ENCODE measurements at places on chromosomes 13 and 19.

DNA sequence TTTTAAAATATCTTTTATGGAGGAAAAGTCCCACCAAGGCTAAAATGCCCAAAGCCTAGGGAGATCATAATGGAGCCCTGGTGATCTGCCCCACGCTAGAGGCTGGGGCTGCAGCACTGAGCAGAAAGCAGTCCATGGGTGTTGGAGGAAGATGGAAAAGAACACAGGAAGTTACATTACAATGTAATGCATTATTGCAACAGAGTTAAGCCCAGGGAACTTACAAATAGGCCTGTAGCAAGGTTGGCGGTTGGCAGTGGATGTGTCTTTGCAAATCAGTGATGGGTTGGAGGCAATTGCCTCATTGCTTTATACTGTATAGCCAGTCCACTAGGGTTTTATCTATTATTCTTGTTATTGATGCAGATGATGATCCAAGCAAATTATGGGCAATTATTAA lies 399.9 kb downstream of the NDFIP2 start:
- no peak for DNase-seq

DNA sequence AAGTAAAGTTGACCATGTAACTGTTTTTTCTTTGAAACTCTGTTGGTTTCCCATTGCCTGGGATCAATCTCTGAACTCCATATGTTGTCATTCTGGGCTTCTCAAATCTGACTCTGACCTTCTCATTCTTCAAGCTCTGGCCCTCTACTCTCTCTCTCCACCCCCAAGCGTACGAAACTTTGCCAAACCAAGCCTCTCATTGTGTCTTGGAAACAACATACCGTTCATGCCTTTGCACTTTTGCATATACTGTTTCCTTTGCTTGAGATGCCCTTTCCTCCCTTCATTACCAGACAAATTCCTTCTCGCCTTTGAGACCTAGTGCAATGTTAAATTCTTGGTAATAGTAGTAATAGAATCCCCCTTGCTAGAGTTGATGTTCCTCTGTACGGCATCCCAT lies 113.7 kb downstream of the OLFM4 start:
- DNase-seq: no peak

DNA sequence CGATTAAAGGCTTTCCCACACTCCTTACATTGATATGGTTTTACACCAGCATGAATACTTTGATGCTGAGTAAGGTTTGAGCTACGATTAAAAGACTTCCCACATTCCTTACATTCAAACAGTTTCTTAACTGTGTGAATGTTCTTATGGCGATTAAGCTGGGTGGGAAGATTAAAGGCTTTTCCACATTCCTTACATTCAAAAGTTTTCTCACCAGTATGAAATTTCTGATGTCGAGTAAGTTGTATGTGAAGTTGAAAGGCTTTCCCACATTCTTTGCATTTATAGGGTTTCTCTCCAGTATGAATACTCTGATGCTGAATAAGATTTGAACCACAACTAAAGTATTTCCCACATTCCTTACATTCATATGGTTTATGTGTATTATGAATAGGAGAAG lies 20.0 kb downstream of the ZNF780B start:
- no peak for DNase-seq

DNA sequence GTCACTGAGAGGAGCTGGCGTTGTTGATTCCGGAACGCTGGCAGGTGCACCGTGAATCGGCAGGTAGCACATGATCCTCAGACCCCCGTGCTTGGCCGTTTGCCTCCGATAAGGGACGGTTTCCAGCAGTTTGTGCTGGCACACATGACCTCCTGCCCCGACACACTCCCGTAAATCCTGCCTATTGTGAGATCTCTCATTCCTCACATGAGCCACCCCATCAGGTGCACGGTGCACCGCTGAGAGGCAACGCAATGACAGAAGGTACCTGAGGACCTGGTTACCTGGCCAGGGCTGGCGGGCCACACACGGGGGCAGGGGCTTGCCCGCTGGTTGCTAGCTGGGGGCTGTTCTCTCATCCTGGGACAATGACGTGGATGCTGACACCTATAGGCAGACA lies 2.1 kb upstream of the ADPRHL1 start:
- no peak for DNase-seq

- no peak for DNase-seq
Measured at GRCh38 chr19:18253716-18254115, 20.5 kb downstream of the IQCN start.

- no peak for DNase-seq
Measured at GRCh38 chr13:44307255-44307654, 66.4 kb upstream of the SERP2 start.

Data from 8988T (cell line).